Trophoblast cell (in vitro differentiated cells and primary cell): ENCODE measurements at places on chromosomes 13 and 19.

DNA sequence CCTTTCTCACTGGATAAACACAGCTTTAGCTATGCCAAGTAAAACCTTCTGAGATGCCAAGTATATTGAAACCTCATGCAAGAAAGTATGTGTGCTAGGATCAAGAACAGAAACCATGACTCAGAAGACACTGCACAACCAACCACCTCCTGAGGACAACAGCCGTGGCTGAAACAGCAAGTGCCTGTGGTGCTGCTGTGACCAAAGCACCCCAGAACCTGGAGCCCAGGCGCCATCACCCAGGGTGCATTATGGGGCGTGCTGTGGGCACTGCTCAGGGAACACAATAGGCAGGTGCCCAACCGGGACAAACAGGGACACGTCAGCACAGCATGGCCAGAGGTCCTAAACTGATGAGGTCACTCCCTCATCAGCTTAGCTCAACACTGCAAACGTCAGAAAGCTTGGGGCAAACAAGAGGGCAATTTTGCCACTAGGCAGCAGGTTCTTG is 101.3 kb upstream of the SLC15A1 start:
- H3K27me3 ChIP-seq, result no peaks in the 10 kb centered on the region
- H3K36me3 ChIP-seq, result peaks cover 25% of the 10 kb centered on the region
- H3K27ac ChIP-seq, result no peak overlapping the region
- no peak overlapping the region for H3K4me3 ChIP-seq
- no peaks in the 10 kb centered on the region for H3K4me1 ChIP-seq

DNA sequence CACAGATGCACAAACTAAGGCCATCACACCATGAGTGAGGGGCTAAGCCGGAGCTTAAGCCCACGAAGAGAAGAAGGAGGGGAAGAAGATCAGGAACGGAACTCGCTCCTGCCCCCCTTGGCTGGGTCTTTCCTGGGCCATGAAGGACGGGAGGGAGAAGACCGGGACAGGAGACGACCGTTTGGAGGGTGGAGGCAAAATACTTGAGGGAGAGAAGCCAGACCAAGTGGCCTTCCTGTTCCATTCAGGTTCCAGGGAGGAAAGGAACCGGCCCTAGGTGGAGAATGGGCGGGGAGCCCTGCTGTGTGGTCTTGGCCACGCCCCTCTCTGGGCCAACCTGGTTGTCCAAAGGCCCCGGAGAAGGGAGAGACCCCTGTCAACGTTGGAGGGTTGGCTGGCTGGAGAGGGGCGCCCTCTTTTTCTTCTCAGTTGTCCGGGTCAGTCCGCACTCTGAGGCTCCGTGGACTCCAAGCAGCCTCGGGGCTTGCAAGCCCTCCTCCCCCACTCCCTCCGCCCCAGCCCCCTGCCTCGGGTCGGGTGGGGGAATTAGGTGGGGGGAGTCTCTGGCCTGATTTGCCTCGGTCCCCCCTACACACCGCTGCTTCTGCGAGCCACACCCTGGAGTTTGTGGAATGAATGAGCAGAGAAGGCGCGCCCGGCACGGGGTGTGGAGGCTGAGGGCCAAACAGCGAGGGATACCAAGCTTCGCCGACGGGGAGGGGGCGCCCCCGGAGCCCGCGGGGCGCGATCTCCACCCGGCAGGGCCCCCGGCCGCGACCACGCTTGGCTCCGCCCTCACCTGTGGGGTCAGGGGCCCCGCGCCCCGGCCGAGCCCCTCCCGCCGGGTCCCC is 757 bp downstream of the FBN3 start:
- peaks cover 8% of the 10 kb centered on the region for H3K4me1 ChIP-seq
- H3K27ac ChIP-seq, result peak overlapping the region; percentile 74
- peaks cover 2% of the 10 kb centered on the region for H3K36me3 ChIP-seq
- H3K4me3 ChIP-seq, result peak overlapping the region; percentile 69

DNA sequence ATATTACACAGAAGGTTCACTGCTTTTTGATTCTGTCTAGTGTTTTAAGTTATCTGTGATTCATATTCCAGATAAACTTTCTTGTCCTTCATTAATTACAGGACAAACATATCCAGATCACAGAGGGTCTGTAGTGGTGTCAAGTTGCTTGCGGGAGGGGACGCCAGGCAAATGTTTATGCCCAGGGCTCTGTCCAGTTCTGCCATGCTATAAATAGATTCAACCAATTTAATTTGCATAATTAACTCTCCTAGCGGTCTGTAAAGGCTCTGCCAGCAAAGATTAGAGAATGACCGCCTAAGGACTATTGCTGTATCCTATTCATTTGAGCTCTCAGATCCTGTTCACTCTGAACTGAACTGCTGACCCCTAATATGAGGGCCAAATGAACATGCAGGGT is 59.7 kb upstream of the TRPC4 start:
- no peaks in the 10 kb centered on the region for H3K36me3 ChIP-seq
- DNase-seq, result no peak
- H3K4me1 ChIP-seq, result no peaks in the 10 kb centered on the region
- no peak overlapping the region for H3K4me3 ChIP-seq

GRCh38 chr19:17686023-17686521 is 2.1 kb downstream of the UNC13A start:
- H3K4me1 ChIP-seq, result peaks cover 3% of the 10 kb centered on the region
- peaks cover 18% of the 10 kb centered on the region for H3K27me3 ChIP-seq
- H3K36me3 ChIP-seq, result no peaks in the 10 kb centered on the region
- no peak overlapping the region for H3K4me3 ChIP-seq

GRCh38 chr13:20803180-20803965 is 29.6 kb upstream of the EEF1AKMT1 start:
- H3K4me1 ChIP-seq, result no peaks in the 10 kb centered on the region
- H3K36me3 ChIP-seq, result peaks cover 8% of the 10 kb centered on the region
- H3K4me3 ChIP-seq, result no peak overlapping the region
- H3K27me3 ChIP-seq, result no peaks in the 10 kb centered on the region
- no peak for DNase-seq

DNA sequence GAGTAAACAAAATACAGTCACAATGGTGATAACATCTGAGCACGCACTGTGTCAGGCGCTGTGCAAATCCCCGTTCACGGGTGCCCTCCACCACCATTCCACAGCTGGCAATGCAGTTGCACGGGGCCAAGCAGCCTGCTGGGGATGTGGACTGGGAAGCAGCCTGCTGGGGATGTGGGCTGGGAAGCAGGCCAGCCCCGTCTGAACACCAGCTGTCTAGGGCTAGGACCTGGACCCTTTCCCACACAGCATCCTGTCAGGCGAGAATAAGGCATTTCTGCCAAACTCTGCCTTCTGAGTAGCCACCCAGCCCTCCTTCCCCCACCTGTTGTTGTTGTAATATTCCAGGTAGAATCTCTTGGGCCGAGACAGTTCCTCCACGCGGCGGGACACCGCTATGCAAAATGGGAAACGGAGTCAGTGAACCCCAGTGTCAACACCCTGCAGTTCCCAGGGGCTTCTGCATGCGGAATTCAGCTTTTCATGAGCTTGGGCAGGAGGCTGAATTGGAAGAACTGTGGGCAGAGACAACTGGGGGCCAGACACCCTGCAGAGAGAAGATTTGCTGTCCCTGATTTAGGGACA is 27.8 kb upstream of the MIER2 start:
- no peaks in the 10 kb centered on the region for H3K36me3 ChIP-seq
- no peaks in the 10 kb centered on the region for H3K4me1 ChIP-seq
- no peak overlapping the region for H3K27ac ChIP-seq
- H3K27me3 ChIP-seq, result no peaks in the 10 kb centered on the region
- no peak for DNase-seq
- H3K4me3 ChIP-seq, result no peak overlapping the region
